KG1 (cell line): ENCODE measurements at places on chromosomes 16 and 17.

DNA sequence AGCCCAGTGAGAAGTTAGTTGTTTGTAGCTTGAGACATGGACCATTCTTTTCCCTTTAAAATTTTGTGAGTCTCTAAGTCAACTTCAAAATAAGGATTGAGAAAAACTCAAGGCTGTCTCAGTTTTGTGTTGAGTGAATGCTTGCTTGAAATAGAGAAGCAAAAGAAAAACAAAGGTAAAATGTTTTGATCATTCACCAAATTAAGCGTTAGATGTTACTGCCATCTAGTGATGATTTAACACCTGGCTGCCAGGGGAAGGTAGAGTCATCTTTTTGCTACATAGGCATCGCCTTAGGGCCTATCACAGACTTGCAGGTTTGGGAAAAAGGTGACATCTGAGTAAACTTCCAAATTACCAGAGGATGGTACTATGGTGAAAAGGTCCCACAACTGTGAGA is 74.4 kb downstream of the PCTP start:
- no peak for DNase-seq

DNA sequence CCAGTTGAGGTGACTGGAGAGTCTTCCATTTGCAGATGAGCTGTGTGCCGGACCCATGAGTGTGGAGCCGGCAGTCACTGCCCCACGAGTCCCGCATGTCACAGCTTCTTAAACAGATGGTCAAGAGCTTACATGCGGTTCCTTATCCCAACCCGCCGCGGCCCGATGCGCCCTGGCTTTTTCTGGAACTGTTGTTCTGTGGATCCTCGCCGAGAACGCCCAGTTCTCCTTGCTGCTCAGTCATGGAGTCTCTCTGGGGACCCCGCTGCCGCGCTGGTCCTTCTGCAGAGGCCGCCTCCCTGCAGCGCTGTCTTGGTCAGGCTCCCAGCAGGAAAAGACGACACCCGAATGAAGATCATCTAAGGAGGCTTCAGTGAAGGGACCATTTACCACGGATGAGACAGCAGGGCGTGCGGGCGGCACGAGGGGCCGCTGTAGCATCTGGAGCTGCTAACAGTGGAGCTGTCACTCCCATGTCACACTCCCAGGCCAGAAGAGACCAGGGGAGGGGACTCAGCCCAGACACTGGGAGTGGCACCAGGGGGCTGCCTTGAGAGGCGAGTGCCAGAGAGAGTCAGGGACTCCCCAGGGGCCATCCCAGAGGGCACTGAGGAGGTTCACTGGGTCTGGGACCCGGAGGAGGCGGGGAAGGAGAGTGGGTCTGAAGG is 10.8 kb upstream of the LGALS3BP start:
- DNase-seq = no peak

DNA sequence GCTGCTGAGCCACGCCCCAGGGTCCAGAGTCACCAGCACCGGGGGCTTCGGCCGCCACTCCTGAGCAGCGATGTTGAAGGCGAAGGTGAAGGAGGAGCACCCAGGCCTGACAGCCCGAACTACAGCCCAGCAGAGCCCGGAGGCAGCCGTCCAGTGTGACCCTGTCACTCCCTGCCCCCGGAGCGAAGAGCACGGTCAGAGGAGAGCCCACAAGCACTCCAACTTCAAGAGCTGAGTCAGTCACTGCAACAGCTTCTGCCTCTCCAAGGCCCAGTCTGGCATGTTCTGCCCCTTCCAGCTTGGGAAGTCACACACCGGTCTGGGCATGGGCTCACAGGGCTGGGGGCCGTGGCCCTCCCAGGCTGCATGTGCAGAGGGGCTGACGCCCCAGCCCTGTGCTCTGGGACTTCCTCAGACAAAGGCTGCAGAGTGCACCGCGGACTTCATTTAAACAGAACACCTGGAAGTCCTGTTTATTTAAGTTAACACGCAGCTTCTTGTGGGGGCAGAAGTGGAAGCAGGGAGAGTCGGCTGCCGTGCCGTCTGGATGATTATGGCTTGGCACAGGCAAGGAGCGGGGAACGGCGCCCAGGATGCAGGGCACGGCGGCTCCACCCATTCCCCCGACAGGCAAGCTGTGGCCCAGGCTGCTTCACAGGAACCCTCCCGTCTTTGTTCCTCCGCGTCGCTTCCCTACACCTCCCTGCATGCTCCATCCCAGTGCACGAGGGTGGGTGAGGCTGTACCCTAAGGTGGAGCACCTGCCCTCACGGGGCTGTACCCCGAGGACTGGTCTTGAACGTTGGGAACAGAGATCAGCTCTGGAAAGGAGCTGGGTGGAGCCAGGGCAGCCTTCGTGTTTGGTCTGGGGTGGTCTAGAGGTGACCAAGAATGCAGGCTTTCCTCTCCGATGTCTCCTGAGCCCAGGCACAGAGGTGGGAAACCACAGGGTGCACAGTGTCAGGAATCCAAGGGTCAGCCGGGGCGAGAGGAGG is 68.9 kb upstream of the METRNL start:
- DNase-seq = no peak

GRCh38 chr17:63540590-63540989 is 9.7 kb upstream of the DCAF7 start:
- no peak for DNase-seq

DNA sequence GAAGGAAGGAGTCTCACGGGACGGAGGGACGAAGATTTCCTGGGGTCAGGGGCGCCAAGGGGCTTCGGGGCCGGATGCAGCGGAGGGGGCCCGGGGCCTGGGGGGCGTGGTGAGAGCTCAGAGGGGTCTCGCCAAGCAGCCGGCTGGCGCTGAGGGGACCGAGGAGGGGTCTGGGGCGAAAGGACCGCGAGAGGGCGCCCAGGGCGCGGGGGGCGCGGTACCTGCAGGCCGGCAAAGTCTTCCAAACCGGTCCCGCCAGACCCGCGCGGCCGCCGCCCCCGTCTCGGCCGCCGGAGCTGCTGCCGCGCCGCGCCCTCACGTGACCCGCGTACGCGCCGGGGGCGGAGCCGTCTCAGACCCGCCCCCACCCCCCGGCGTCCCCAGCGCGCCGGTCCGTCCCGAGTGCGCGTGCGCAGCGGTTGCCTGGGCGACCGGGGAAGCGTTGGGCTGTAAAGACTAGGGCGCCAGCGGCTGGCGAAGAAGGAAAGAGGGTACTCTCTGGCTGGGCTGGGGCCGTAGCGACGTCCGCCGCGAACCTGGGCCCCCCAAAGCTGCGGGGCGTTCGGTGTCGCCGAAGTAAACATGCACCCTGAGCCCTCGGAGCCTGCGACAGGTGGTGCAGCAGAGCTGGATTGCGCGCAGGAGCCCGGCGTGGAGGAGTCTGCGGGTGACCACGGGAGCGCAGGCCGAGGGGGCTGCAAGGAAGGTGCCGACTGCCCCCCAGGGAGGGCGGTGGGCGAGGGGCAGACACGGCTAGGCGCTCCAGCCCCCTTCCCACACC is at the start of the genes DNAAF1 and HSDL1:
DNAAF1 (plus strand) TSS at position 450 of the 781 bp plus-strand sequence; CDS start at position 583, 133 bp downstream.
HSDL1 (minus strand) TSS at position 319 of the 781 bp plus-strand sequence. CDS start 13,856 bp downstream, outside the sequence.
- DNase-seq = peak; percentile 65

DNA sequence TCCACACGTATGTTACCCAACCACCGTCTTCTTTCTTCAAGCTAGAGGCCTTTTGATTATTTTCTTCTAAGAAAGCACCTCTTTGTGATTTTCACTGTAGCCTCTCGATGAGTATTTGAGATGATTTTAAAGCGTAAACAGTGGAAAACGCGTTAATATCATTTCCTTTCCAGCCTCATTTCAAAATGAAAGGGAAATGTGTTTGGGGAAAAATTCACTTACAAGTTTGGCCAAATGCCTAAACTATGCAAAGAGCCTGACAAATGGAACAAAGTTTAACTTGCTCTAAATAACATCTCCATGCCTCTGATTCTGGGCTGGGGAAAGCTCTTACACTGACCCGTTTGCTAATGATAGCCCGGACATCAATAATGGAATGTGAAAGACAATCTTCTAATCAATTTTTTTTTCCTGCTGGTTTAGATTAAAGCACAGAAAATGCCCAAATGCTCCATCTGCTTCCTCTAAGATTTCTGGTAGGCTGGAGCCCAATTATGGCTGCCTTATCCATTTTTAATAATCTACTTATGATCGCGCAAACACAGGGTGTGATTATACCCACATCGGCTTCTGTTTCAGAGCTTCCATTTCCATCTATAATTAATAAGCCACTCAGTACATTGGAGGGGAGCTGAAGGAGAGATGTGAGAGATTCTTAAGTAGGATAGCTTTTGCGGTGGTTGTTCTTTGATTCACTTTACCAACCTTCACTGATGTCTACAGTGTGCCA is 43.5 kb downstream of the HS3ST2 start:
- DNase-seq = no peak

DNA sequence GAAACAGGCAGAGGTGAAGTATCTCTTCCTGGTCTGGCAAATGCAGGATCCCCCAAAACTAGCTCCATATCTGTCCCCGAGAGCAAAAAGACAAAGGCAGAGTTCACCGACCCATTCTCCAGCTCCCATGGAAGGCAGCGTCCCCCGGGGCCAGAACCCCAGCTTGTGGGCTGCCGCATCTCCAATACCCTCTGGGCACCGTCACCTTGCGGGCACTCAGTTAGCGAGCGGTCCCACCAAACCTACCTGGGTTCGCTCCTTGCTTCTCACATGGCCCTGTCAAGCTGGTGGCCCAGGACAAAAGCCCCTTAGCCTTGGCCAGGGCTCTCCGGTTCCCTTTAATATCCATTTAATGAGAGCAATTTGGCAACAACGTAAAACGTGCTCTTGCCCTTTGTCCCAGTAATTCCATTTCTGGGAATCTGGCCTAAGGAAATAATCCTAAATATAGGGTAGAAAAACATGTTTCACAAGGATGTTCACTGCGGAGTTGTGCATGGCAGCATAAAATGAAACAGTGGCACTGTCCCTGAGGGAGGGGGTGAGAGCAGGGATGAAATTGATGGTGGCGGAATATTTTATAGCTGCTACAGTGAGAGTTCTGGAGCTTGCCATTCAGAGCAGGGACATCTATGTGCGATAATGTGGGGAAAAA is 157.1 kb downstream of the CMIP start:
- DNase-seq = no peak

DNA sequence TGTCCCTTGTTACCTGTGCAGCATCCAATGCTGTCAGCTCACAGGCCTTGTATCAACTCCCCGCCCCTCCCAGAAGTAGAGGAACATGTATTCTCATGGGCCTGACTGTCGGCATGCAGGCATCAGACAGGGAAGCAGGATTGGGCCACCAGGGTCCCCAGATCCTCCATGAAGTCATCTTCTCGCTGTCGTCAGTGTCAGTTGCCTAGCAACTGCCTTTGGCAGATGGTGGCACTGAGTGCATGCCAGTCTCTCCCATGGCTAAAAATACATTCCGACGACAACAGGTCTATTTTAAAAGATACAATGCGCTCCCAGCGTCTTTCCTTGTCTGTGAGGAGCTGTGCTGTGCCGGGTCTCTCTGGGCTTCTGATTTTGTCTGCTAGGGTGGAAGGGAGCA is 36.8 kb upstream of the CES5A start:
- no peak for DNase-seq

DNA sequence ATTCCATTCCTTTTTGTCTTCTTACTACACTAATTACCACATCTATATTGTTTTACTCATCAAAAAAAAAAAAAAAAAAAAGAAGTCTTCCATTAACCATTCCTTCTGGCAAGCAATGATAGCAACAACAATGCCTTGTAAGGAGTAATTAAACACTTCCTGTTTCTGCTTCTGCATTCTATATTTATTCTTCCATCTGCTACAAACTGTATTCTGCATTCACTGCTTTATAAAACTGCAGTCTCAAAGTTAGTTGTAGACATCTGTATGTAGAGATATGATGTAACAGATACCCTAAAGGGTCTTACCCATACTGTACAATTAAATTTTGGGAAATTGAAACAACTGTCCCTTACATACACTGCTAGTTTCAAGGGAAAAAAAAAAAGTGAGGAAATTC is 28.7 kb upstream of the ABCA6 start:
- DNase-seq = no peak

- DNase-seq = no peak
These were observed 3.8 kb upstream of the DYNLL2 start for GRCh38 chr17:58079300-58080033.

GRCh38 chr17:44575403-44575802 is 18.1 kb downstream of the FZD2 start:
- DNase-seq = no peak

DNA sequence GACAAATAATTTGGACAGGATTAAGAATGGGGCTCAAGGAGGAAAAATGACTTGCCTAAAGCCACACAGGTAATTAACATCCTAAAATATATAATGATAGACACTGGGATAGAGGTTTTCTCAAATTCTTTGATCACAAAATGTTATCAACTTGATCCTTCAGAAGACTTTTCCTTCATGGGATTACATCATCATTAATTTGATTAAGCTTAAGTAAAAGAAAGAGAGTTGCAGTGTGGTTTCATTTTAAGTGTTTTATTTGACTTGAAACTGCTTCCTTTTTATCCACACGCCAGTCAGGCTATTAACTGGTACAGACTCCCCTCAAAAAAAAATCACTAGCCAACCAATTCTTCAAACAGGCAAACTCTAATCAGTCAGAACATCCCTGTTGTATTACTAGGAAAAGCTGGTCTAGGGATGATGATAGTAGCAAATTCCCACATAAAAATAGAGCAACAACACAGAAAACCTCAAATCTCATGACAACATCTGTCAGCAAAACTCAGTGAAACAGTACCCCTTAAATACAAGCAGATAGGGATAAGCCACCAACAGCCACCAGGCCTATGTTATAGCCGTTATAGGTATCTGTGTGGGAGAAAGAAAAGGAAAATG is 32.5 kb downstream of the AKAP10 start:
- no peak for DNase-seq
